ENCODE measurements at places on chromosomes 7 and 10. TPM values are rescaled to one million over a fixed set of nuclear protein-coding genes. Genes with fewer than 3 reads are reported as not detected.

The EBF3 gene
- not detected for total RNA-seq

The SMKR1 gene
- 1.1 TPM for total RNA-seq

The HKDC1 gene
- total RNA-seq: 4.8 TPM

The PRKCQ gene
- total RNA-seq: 59.6 TPM

The CXCL12 gene
- not detected for total RNA-seq

The AKR1C4 gene
- not detected for total RNA-seq
